GM13977 (cell line): ENCODE measurements at places on chromosomes 2 and 18.

GRCh38 chr18:59220164-59220783 is 316 bp downstream of the GRP start:
- no peak for DNase-seq

DNA sequence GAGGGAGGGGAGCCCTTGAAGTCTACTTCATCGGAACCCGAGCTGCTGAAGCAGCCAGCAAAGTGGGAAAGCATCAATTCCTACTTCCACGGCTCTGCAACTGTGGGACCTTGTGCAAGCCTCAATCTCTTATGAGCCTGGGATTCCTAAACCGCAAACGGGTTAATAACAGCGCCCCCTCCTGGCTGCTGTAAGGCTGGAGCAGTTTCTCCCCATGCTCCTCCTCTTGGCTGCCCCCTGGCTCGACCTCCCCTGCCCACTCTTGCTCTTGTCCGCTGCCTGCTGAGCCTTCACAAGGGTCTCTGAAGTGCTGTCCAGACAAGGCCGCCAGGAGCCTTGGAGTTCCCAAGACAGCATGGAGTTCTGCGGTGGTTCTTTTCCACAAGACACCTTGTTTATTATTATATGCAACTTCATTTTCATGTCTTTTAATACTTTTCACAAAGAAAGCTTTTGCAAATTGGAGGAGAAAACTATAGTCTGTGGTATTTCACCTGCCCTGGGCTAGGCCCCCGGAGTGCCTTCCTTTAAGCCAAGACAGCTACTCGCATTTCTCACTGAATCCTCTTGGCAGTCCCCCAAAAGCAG is 157.2 kb downstream of the DDX1 start:
- peak; percentile 59 for DNase-seq

- no peak for DNase-seq
Measured at GRCh38 chr2:230694241-230694640, 18.4 kb upstream of the CAB39 start.

GRCh38 chr2:27149570-27150405 is 984 bp downstream of the TCF23 start:
- no peak for DNase-seq

GRCh38 chr2:36271266-36271665 is 84.3 kb upstream of the CRIM1 start:
- DNase-seq, result no peak

DNA sequence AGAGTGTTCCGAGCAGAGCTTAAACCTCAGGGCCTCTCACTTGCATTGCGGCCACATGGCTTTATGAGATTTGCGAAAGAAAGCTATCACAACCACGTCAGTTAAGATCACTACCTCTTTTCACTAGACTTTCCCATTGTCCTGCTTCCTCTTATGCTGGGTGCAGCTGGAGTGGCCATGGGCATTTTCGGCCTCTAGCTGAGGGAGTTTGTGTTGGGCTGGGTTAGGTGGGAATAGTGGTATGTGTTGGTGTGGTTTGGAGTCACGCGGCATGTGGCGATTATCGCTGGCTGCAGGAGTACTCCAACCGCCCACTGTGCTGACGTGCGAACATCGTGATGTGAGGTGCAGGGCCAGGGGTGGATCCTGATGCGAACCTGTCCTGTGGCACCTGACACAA is 27.1 kb downstream of the RALB start:
- no peak for DNase-seq
